ENCODE measurements at places on chromosomes 3 and 15.

DNA sequence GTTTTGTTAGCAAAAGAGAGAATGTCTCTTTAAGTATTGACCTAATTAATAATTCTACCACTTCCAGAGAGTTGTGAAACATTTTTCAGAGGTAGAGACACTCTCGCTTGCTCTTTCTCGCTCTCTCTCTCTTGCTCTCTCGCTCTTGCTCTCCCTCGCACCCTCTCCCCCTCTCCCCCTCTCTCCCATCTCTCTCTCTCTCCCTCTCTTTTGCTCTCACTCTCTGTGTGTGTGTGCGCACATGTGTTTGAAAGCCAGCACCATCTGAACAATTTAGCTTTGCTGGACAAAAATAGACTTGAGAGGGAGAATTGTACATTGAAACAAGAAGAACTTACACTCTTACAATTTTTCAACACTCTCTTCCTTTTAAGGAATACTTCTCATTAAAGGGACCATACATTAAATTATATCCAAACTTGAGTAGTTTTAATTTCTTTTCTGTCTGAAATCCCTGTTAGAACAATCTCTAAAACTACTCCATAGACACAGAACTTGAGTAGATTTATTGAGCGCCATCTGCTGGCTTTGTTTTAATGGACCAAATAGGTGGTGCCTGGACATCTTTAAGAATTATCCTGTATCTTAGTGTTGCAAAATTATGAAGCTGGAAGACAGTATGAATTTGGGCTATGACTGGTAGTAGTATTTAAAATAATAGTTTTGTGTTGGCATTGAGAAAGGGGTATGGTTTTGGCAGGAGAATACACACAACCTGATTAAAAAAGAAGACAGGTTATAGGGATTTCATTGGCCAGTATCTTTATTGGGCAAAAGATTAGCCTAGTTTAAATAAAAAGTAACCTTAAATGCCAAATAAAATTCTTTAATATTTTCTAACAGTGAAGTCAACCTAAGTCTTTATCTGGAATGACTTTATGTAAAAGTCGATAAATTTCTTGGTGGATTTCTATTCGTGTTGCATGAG, 124.6 kb downstream of the AKAP13 start:
- no peaks in the 10 kb centered on the region for H3K4me1 ChIP-seq
- H3K36me3 ChIP-seq, result no peaks in the 10 kb centered on the region
- peak; percentile 39 for DNase-seq
- H3K4me3 ChIP-seq, result no peak overlapping the region
- H3K27ac ChIP-seq, result no peak overlapping the region

DNA sequence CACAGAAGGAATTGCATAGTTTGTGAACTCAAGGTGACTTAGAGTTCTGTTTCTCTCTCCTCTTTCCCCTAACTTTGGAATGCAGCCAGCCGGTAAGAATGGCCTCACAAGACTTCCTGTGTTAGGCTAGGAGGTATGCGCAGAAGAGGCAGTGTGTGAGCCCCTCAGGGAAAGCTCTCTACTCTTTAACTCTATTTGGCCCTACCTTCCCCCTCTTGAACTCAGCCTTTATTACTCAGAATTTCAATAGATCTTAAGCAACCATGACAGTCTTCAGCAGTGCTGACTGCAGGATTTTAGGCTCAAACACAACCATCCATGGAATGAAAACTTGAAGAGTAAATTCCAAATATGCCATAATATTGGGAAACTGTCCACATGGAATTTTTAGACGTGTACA, 209.5 kb downstream of the DTWD1 start:
- DNase-seq, result no peak
- no peaks in the 10 kb centered on the region for H3K27me3 ChIP-seq
- no peaks in the 10 kb centered on the region for H3K36me3 ChIP-seq
- no peaks in the 10 kb centered on the region for H3K4me1 ChIP-seq
- H3K4me3 ChIP-seq, result no peak overlapping the region
- no peak overlapping the region for H3K27ac ChIP-seq

DNA sequence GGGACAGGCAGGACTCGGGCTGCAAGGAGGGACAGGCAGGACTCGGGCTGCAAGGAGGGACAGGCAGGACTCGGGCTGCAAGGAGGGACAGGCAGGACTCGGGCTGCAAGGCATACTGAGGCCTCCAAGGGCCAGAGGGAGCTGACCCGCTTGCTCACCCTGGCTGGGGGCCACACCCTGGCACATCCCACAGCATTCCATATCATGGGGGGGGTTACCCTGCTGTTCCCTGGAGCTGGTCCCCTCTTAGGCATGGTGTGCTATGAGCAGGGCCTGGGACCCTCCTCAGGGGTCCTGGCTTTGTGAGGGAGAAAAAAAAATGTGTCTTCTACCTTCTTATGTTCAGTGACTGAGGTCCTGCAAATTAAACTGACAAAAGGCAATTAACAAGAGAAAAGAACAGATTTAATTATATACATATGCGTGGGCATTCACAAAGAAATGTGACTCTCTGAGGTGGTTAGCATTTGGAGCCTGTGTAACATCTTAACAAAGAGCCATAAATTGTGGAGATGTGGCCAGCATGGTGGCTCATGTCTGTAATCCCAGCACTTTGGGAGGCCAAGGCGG, 97.6 kb upstream of the ALDH1A3 start:
- H3K36me3 ChIP-seq, result no peaks in the 10 kb centered on the region
- no peaks in the 10 kb centered on the region for H3K4me1 ChIP-seq
- H3K27me3 ChIP-seq, result no peaks in the 10 kb centered on the region
- no peak for DNase-seq

DNA sequence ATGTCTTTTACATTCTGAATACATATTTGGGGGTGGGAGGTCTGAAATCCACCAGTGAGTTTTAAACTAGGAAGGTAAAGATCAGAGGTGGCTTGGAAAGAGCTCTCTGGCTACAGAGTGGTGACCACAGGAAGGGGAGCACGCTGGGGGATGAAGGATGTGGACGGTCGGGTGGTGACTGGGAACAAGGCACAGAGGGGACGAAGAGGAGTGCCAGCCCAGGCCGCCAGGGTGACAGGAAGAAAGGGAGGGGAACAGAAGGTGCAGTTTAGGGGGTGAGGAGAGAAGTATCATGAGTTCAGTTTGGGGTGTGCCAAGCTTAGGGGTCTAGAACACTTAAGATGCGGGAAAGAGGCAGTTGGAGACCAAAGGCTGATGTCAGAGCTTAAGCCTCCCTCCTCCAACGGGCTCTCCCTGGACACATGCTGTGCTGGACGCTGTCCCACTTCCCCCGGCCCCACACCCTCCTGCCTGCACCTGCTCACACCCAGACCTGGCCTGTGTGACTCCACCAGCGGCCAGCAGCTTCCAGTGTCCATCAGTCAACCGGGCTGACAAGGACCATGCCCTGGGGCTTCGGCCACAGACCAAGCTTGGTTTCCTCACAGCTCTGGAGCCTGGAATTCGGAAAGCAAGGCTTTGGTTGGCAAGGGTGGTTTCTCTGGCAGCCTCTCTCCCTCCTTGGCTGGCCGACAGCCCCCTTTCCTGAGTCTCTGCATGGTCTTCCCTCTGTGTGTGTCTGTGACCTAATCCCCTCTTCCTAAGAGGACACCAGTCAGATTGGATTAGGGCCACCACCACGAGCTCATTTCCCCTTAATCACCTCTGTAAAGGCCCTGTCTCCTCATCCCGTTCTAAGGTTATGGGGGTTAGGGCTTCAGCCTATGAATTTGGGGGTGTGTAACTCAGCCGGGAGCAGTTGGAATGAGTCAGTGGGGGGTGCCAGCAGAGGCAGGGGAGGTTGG, 120.4 kb upstream of the IQSEC1 start:
- H3K27ac ChIP-seq, result no peak overlapping the region
- peaks cover 7% of the 10 kb centered on the region for H3K4me1 ChIP-seq
- no peak for DNase-seq
- H3K27me3 ChIP-seq, result no peaks in the 10 kb centered on the region
- H3K36me3 ChIP-seq, result no peaks in the 10 kb centered on the region
- H3K4me3 ChIP-seq, result no peak overlapping the region

- H3K4me1 ChIP-seq, result no peaks in the 10 kb centered on the region
- H3K4me3 ChIP-seq, result no peak overlapping the region
- H3K36me3 ChIP-seq, result no peaks in the 10 kb centered on the region
These were observed 503.2 kb upstream of the ARRDC4 start for GRCh38 chr15:97457203-97457847.

- no peaks in the 10 kb centered on the region for H3K4me1 ChIP-seq
- no peaks in the 10 kb centered on the region for H3K27me3 ChIP-seq
These were observed 52.9 kb downstream of the PGBD4 start for GRCh38 chr15:34154725-34155204.

- no peaks in the 10 kb centered on the region for H3K36me3 ChIP-seq
- H3K4me3 ChIP-seq, result no peak overlapping the region
- no peak for DNase-seq
- no peaks in the 10 kb centered on the region for H3K27me3 ChIP-seq
These were observed 61.0 kb upstream of the BBX start for GRCh38 chr3:107461721-107462120.

DNA sequence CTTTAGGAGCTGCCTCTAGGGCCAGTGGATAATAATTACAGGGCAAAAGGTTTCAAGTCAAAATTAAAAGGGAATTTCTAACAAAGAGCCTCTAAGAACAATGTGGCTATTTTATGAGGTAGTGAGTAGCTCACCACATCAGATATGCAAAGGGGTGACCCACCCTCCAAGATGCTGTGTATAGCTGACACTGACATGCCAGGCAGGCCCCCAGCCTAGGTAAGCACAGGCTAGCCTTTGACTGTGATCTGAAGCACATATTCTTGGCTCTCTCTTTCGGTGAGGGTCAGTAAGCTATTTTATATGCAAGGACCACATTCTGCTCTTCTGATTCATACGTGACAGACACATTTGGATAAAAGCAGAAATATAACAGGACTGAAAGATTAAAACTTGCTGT, 2.8 kb upstream of the THSD4 start:
- no peak for DNase-seq
- no peaks in the 10 kb centered on the region for H3K4me1 ChIP-seq
- no peak overlapping the region for H3K27ac ChIP-seq
- no peaks in the 10 kb centered on the region for H3K27me3 ChIP-seq
- no peaks in the 10 kb centered on the region for H3K36me3 ChIP-seq

GRCh38 chr3:144028798-144029411, 57.3 kb downstream of the DIPK2A start:
- no peaks in the 10 kb centered on the region for H3K36me3 ChIP-seq
- DNase-seq, result no peak
- no peak overlapping the region for H3K27ac ChIP-seq
- H3K4me3 ChIP-seq, result no peak overlapping the region
- no peaks in the 10 kb centered on the region for H3K4me1 ChIP-seq
- no peaks in the 10 kb centered on the region for H3K27me3 ChIP-seq

GRCh38 chr3:50150863-50151686, 4.0 kb upstream of the SEMA3F start:
- no peak overlapping the region for H3K4me3 ChIP-seq
- no peaks in the 10 kb centered on the region for H3K36me3 ChIP-seq
- H3K4me1 ChIP-seq, result no peaks in the 10 kb centered on the region
- no peak overlapping the region for H3K27ac ChIP-seq

DNA sequence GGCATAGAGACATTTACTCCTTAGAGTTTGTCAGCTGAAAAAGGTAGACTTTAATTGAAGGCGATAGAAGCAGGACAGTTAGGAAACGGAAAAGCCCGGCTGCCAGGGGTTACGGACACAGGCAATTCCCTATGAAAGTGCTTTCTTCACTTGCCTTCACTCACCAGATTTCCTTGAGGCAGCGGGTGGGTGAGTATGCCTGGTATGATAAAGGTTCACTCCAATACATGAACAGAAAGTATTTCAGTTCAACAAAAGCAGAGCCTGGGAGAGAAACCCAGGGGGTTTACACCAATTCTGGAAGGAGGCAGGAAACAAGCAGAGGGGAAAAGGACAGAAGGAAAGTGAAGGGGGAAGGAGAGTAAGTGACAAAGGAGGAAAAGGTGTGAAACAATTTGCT, 53.9 kb downstream of the QTRT2 start:
- H3K36me3 ChIP-seq, result no peaks in the 10 kb centered on the region
- H3K27ac ChIP-seq, result no peak overlapping the region
- H3K4me3 ChIP-seq, result no peak overlapping the region
- H3K27me3 ChIP-seq, result no peaks in the 10 kb centered on the region
- no peaks in the 10 kb centered on the region for H3K4me1 ChIP-seq
- no peak for DNase-seq

- H3K36me3 ChIP-seq, result no peaks in the 10 kb centered on the region
- no peak for DNase-seq
- H3K27ac ChIP-seq, result no peak overlapping the region
- H3K4me1 ChIP-seq, result no peaks in the 10 kb centered on the region
- H3K4me3 ChIP-seq, result no peak overlapping the region
- no peaks in the 10 kb centered on the region for H3K27me3 ChIP-seq
These were observed 85.0 kb upstream of the PDZRN3 start for GRCh38 chr3:73709712-73710111.

DNA sequence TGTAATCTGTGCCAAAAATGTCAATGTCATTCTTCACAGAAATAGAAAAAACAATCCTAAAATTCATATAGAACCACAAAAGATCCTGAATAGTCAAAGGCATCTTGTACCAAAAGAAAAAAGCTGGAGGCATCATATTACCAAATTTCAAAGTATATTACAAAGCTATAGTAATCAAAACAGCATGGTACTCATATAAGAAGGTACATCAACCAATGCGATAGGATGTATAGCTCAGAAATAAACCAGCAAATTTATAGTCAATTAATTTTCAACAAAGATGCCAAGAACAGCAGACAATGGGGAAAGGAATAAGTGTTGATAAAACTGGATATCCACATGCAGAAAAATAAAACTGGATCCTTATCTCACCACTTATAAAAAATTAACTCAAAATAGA, 150.5 kb upstream of the PRICKLE2 start:
- no peaks in the 10 kb centered on the region for H3K36me3 ChIP-seq
- H3K4me1 ChIP-seq, result no peaks in the 10 kb centered on the region
- H3K27me3 ChIP-seq, result no peaks in the 10 kb centered on the region
- no peak for DNase-seq
- no peak overlapping the region for H3K4me3 ChIP-seq

DNA sequence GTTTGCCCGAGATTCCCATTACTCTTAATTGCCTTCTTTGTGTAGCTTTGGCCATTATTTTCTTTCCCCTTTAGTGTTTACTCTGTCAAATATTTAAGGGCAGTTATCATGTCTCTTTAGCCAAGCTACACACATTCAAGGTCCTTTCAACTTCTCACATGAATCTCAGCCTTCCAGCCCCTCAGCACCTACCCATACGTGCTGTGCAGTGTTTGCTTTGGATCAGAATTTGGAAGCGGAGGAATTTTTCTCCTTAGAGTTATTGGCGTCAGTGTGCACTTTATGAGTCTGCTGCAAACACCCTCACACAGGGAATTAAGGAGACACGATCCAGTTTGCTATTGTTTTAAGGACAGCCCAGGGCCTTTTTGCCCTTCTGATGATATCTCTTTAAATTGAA, 231.6 kb downstream of the CACNA2D3 start:
- DNase-seq, result no peak
- H3K36me3 ChIP-seq, result no peaks in the 10 kb centered on the region
- no peak overlapping the region for H3K4me3 ChIP-seq

- H3K4me1 ChIP-seq, result no peaks in the 10 kb centered on the region
- H3K27ac ChIP-seq, result no peak overlapping the region
- no peaks in the 10 kb centered on the region for H3K27me3 ChIP-seq
- no peaks in the 10 kb centered on the region for H3K36me3 ChIP-seq
- no peak overlapping the region for H3K4me3 ChIP-seq
These were observed 10.5 kb upstream of the BUB1B start for GRCh38 chr15:40150163-40150925.

All from DND-41 (cell line).